ENCODE measurements at places on chromosomes 1 and 21.

GRCh38 chr1:4284976-4285375, 369.4 kb upstream of the AJAP1 start:
- DNase-seq = no peak

DNA sequence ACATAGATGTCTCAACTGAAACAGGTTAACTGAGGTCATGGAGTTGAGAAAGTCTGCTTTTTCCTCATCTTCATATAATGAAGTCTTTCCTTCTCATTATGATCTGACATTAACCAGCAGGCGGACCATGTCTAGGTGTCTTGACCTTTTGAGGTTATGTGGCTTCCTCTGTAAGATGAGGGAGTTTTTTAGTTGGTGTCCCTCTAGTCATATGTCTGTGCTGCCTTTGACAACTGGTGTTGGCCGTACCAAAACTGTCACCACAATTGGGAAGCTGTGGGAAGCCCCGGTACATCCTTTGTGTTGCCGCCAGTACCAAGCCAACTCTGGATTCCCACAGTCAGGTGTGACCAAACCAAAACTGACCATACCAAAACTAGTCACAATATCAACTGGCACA, 105.1 kb downstream of the PBX1 start:
- no peak for DNase-seq

GRCh38 chr1:100246738-100247137, 2.9 kb downstream of the DBT start:
- DNase-seq = peak; percentile 39

DNA sequence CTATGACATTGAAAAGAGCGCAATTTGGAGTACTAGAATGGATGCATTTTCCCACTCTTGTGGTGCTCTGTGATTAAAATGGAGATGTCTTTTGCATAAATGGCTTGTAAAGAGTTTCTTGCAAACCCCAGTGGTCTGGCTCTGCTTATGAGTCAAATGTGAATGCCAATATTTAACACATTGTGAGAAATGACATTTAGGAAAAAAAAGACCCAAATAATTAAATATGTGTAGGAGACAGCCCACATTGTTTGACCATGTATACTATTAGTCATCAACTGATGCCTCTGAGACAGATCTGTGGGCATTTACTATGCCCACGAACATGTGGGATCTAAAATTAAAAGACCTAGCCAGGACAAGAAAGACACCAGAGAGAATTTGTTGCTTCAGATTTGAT, 22.2 kb upstream of the RUNX1 start:
- no peak for DNase-seq

DNA sequence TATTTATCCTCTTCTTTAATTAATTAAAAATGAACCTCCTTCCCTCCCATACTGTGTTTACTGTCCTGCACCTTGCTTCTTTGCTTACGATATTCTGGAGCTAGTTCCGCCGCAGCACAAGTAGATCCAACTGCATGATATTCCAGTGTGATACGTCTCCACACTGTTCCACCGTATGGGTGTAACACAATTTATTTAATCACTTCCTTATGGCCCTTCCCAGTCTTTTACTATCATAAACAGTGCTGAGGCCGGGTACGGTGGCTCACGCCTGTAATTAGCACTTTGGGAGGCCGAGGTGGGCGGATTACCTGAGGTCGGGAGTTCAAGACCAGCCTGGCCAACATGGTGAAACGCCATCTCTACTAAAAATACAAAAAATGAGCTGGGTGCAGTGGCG, 25.7 kb downstream of the CNST start:
- no peak for DNase-seq

DNA sequence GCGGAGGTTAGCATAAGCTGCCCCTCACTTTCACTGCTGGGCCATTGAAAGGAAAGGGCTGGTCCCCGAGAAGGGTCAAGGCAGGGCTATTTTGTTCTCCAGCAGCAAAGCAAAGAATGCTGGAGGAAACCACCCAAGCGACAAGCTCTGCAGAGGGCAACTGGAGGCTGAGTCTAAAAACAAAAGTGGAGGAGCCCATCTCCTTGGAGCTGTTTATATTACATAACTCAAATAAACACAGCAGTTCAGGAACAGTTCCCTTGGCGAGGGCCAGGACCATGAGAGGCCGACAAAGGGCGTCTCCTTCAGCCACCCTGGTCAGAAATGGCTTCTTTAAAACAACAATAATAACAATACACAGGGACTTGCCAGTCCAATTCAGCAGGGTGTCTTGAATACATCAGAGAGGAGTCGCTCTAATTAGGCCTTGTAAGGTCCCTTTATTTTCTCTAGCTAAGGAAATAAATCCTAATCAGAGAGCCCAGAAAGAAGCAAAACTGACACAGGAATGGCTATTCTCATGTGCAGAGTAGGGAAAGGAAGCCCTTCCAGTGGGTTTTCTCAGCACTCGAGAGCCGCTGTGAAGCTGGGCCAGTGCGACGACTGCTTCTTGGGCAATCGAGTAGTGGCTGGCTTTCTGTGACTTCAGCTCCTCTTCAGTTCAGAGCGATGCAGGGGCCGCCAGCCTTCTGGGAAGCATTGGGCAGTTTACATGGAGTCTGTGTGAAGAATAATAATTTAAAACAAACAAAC, 57.0 kb upstream of the TARBP1 start:
- DNase-seq = no peak

- DNase-seq = no peak
These were observed 94.5 kb downstream of the TNR start for GRCh38 chr1:175648927-175649326.

GRCh38 chr21:14076143-14076806, 134.5 kb downstream of the LIPI start:
- no peak for DNase-seq

- no peak for DNase-seq
These were observed 82.9 kb downstream of the TBX15 start for GRCh38 chr1:118905196-118905595.

DNA sequence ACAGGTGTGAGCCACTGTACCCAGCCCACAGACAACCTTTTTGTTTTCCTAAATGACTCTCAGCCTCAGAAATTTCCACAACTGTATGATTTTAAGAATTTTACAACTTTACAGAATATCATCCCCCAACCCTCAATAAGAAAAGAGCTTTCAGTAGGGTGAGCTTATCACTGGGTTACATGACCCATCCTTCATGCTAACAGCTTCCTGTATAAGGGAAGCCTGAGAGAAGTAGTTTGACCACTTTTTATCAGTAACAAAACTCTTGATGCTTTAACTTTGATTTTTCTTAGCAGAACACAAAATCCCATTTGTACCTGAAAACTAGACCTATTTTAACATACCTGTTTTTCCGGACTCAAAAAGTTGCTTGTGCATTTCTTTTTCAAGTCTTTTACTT, 9.7 kb upstream of the MYBPHL start:
- no peak for DNase-seq

DNA sequence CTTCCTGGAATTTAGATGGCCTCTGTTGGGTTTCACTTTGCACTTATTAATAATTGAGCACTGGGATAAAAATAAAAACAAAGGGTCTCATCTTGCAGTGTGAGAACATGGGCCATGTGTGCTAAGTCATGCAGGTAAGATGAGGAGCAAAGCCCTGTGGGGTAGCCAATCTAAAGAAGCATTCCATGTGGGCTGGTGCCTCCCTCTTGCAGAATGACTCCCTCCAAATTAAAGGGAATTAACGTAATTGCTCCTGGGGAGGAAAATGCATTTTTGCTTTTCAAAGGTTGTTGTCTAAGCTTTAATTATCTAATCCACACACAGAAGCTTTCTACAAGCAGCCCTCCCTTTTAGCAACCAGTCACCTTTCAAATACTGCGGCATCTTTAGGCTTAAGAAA, 69.8 kb downstream of the CDC14A start:
- DNase-seq = no peak

GRCh38 chr1:53626616-53627015, 112.3 kb downstream of the GLIS1 start:
- no peak for DNase-seq
